ENCODE measurements at places on chromosomes 7 and 10.

DNA sequence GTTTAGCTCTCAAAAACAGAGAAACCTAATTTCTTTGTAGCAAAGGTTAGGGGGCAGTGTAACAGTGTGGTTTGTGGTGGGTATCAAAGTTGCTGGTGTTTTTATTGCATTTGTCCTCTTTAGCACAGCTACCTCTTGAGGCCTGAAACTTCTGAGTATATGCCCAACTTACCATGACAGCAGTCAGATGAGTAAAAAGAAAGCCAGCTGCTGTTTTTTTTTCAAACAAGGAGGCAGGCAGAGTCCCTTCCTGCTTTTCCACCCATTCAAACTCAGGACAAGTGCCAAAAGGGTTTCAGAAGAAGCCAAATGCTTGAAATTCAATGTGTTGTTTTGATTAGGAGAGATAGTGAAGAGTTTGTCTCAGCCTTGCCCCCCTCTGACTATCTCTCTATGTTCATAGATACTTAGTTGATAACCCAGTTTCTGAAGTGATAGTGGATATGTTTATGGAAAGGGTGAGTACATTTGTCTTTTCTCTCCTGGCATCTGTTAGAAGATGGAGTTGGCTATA is 23.1 kb downstream of the GBF1 start:
- no peak for DNase-seq

DNA sequence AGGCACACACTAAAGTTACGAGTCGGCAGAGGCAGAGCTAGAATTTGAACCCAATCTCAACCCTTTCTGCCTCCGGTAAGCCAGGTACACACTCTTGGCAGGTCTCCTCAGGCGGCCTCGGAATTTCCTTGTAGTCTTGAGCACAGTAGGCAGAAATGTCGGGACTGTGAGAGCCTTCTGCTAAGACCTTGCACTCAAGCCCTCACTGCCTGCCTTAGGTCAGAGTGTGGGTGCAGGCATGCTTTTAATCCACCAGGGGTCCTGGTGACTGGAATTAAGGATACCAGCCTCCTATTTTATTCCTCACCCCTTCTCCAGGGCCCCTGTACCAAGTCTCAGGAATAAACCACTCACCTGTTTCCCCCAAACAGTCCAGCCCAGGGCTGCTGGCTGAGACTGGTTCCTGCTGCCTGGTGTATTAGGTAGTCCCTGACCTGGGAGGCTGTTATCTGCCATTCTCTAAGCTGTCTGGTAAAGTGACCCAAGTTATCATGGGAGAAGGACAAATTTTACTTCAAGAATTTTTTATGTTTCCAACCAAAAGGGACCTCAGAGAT is 855 bp downstream of the ATP6V1F start:
- peak; percentile 16 for DNase-seq

GRCh38 chr7:70700055-70700940 is 431.6 kb upstream of the GALNT17 start:
- no peak for DNase-seq

GRCh38 chr7:24249266-24249665 is 34.7 kb upstream of the NPY start:
- no peak for DNase-seq

DNA sequence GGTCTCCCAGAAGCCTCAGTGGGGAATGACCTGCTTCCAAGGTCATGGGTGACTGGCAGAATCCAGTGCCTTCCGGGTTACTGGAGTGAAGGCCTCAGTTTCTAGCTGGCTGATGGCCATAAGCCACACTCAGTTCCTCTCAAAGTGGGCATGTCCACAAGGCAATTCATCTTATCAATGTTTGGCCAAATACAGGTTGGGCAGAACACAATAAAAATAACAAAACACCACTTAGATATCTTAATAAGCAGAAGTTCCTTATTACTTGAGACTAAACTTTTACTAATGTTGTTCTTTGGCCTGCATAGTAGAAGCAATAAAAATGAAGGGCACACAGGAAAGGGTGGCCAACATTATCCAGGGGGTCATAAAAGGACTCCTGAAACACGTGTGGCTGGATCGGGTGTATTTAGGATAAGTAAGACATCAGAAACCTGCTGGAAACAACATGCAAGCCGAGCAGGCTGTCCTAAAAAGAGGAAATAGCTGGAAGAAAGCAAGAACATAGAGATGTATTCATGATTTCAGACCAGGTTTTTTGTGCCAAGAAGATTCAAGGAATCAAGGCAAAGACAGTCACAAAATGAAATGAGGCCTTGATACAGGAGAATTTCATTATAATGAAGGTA is 19.6 kb upstream of the AKR1C2 start:
- no peak for DNase-seq

DNA sequence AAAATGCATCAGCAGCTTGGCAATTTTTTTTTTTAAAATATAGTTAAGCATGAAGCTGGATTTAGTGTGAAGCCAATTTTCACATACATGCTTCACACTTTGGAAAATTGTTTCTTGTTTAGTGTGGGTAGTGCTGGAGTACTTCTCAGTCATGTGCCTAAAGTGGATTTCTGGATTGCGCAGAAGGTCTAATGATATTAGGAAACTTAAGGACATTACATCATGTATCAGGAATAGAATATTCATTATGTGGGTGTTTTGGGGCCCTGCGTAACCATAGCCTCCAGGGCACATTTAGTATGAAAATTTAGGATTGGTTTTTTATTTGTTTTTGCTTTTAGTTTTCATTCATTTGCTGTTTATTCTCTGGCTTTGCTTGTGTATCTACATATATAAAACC is 28.8 kb upstream of the BNIP3 start:
- DNase-seq: no peak

GRCh38 chr10:49123981-49124950 is 8.9 kb upstream of the VSTM4 start:
- no peak for DNase-seq

- DNase-seq: no peak
Observed at GRCh38 chr7:143900230-143900766, 1.7 kb downstream of the TCAF1 start.

DNA sequence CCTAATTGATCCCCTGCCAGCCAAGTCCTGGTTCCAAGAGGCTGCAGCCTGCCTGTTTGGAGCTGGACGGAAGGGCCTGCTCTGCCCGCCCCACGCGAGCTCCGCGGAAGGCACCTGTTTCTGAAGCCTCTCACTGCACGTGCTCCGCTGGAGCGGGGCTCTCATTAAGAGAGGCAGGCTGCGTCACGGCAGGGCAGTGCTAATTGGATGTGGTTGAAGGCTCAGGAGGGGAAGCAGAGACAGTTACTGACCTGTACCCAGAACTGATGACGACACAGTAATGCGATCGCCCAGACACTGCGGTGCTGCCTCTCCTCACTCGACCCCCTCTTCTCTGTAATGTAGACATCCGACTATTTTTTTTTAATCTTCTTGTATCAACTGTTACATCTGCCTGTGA is 411.1 kb upstream of the MGMT start:
- DNase-seq: no peak

DNA sequence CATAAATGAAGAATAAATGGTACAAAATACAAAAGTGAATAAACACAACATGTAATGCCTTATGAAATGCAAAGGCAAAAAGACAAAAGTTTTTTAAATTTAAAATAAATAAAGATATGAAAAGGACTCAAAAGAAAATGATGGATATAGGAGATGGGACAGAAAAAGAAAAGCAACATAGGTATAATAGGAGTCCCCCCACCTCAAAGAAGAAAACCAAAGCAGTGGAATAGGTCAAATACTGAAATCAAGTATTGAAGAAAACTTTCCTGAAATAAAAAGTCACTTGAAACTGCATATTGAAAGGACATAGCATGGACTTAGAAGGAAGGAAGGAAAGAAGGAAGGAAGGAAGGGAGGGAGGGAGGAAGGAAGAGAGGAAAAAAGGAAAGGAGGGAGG is 110.0 kb upstream of the FAM204A start:
- no peak for DNase-seq

DNA sequence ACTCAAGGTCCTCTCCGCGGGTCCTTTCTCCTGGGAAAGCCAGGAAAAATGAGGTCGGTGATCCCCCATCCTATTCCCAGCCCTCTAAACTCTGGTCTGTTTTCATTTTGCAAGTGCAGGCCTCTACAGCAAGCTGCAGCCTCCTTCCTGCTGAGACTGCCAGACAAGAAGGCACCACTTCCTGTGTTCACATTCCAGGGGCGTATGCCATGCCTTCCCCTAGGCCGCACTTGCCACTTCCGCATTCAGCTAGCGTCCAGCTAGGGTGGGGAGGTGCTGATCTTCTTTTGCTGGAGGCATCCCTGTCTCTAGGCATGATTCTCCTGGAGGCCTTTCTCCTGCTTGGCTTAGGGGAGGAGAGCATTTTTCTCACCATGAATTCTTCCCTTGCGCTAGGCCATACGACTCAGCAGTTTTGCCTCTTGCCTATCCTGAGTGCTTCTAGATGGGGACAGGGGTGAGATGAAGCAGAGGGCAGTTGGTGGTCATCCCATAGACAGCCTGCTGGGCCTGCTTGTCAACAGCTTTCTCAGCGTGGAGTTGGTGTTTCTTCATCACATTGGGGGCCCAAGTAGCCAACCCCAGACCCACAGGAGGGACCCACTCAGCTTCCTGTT is 328.9 kb downstream of the RPS24 start:
- no peak for DNase-seq

GRCh38 chr7:116315803-116316202 is 105.5 kb downstream of the TES start:
- no peak for DNase-seq

DNA sequence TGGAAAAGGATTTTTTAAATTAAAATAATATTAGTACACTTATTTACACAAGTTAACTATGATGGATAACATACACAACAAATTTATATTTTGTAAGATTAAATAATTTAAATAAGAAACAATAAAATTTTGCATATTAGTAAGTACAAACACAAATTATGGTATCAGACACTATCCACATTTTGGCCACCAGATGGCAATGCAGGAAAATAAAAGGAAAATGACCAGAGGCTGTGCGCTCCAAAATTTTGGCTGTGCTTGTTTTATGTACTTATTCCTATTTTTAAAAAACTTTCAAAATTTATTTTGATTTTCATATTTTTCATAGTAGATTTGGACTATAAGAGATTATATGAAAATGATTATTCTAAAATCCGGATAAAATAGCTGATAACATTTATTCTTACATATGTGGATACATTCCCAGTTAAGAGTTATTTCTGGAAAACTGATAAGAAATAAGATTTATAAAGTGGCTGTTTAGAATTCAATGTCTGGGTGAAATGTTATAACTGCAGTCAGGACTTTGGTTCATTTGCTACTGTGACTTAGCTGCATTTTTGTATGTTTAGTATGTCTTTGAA is 274.7 kb upstream of the HGF start:
- no peak for DNase-seq

DNA sequence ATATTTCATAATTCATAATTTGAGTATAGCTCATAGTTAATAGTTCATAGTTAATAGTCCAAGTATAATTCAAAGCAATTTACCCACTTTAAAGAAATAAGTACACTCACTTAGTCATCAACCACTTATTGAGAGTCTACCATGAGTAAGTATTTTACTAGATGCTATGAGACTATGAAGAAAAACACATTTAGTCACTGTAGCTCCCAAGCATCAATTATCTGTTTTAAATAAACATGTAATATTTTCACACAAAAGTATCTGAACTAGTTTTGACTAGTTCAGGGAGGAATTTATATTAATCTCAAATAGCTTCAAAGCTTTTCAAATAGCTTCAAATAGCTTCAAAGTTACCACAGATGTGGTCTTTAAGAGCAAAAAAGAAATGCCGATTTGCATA is 119.2 kb downstream of the ANK3 start:
- no peak for DNase-seq
